ENCODE measurements at places on chromosomes 16 and 17.

- DNase-seq: no peak
Observed at GRCh38 chr17:48577330-48577945, 712 bp downstream of the HOXB4 start.

DNA sequence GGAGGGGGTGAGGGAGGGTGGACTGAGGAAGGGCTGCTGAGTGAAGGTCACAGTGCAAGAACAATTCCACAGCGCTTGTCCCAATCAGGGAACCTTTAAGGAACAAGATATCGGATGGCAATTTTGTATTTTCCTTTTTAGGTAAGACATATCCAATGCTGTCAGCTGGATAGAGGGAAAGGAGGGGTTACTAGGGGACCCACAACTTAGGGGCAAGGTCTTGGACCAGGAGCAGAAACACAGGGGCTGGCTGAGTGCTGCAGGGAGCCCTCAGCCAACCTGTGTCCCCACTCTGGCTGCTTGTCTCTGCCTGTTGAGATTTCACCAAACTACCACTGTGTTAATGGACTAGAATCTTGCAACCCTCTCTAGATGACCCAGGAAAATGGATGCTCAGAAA, 47.6 kb downstream of the AKAP1 start:
- DNase-seq: no peak

DNA sequence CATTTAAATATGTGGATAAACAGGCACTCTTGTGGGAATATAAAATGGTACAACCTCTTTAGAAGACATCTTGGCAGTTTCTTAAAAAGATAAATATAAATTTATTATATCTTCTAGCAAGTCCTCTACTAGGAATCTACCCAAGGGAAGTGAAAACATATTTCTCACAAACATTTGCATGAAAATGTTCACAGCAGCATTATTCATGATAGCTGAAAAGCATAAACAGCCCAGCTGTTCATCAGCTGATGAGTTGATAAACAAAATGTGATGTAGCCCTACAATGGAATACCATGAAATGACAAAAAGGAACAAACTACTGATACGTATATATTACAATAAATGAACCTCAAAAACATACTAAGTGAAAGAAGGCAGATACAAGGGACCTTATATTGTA, 12.0 kb downstream of the DGKE start:
- DNase-seq: no peak

DNA sequence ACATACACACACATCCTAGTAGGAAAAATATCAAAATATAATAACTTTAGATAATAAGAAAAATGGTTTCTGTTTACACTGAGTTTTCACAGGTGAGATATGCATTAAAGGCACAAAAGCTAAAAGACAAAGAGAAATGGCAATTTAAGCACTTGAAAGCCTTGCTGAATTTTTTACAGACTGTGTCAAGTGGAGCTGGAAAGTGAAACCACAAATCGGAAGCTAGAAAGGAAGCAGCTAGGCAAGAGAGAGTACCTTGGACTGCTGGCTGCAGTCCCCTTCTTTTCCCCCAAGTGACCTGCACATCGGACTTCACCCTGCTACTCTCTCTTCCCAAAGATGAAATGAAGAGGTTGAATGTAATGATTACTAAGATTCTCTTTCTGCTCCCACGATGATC, 135.1 kb downstream of the CDH13 start:
- no peak for DNase-seq

- DNase-seq: no peak
Observed at GRCh38 chr17:64055183-64056142, 35.0 kb upstream of the ICAM2 start.

DNA sequence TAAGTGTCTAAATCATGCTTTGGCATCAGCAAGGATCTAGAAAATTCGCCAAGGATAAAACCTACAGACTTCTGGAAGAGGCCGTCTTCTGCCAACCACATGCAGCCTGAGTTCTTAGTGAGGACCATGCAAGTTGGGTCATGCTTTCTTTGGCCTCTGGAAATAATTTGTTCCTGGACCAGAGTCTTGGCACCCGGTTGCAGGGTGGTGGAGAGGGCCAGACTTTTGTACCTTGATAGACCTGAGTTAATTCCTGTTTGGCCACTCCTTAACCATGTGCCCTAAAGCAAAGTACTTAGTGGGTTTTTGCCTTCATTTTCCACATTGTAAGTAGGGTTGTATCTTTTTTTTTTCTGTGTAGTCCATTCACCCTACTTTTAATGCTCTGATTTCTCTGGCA, 283.4 kb upstream of the IRX5 start:
- no peak for DNase-seq

DNA sequence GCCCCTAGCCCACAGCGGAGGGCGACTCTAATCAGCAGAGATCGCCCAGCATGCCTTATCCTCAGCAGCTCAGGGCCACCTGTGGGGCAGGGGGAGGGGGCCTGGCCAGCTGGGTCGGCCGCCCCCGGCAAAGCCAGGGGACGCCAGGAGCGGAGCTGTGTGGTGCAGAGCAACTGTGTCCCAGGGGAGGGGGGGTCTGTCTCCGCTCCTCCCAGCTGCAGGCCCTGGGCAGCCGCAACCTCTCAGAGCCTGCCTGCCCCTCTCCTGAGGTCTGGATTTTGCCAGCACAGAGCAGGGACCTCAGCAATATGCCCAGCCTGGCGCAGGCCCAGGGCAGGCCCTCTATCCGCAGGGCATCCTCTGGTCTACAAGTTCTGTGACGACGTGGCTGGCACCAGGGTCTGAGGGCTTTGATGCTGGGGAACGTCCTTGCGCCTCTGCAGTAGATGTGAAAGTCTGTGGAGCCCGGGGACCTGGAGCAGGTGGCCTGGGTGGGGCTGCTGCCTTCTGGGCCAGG, 36.5 kb upstream of the SLC38A10 start:
- DNase-seq: no peak

DNA sequence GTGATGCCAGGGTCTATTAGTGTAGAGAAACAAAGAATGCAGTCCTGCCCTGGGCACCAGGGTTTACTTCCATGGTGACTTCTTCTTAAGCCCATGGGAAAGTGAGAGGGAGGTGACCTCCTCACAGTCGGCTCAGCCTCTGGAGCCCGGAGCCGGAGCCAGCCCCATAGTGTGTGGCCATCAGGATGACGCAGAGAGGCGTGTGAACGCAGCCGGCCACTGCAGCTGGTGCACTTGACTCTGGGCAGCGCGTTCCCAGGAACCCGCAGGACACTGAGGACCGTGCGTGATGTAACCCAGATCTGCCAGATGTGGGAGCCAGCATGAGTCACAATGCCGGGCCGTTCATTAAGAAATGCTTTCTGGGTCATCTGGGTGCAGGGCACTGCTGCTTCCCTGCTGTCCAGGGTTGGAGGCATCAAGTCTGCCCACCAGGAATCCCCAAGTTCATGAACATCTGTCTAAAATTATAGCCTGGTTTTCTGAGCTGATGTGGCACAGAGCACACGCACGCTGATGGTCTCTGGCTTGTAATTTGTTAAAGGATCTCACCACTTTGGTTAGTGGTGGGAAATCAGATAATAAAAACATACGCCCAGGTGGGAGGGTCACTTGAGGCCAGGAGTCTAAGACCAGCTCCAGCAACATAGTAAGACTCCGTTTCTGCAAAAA, 114.1 kb downstream of the PITPNC1 start:
- DNase-seq: peak; percentile 73

DNA sequence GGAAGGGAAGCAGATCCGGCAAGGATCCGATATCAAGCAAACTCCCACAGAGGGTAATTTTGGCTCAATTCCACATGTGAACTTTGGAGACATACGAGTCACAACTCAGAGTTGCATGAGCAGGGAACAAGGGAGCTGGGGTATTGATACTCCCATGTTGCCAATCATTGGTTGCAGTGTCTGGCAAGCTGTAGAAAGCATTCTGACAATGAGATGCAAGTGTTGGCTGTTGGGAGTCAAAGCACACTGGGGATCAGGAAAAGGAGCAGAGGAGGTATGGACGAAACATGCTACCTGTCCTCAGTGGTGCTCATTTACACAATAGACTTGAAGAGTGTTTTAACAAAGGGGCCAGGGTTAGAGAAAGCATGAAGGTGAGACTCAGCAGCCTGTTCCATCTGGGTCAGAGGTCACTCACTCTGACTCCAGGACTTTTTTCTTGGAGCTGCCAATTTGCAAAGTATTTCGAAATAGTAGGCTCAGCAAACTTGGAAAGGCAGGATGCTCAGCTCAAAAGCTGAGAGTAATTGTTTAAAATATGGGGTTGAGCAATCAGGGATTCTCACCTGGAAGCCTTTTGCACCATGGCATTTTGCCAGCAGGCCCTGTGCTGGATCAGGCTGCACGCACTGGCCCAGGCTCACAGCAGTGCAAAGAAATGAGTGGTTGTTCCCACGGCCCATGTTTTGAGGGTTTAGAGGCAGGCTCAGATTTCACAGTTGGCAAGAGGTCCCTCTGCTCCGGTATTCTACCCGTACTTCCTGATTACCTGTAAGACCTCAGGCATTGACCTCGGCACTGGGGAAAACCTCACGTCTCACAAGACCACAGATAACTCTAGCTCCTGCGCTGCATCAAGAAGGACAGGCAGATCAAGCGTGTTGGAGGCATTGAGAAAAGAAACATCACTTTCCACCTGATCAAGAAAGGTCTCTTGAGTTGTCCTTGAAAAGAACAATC, 17.6 kb upstream of the NKD1 start:
- DNase-seq: no peak

GRCh38 chr17:68204736-68205135, 43.1 kb upstream of the AMZ2 start:
- no peak for DNase-seq

DNA sequence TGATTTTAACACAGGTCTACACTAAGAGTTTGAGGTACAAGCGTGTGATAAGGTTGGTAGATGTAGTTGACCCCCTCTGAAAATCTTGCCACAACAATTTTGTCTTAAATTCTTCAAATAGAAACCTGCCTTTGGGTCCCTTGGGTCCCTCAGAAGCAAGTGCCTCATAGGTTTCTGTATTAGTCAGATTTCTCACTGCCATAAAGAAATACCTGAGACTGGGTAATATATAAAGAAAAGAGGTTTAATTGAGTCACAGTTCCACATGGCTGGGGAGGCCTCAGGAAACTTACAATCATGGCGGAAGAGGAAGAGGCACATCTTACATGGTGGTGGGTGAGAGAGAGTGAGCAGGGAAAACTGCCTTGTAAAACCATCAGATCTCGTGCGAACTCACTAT, 301.2 kb downstream of the MAP2K6 start:
- DNase-seq: no peak

All from ELF-1 (cell line).